ENCODE measurements at places on chromosomes 2 and 18.

DNA sequence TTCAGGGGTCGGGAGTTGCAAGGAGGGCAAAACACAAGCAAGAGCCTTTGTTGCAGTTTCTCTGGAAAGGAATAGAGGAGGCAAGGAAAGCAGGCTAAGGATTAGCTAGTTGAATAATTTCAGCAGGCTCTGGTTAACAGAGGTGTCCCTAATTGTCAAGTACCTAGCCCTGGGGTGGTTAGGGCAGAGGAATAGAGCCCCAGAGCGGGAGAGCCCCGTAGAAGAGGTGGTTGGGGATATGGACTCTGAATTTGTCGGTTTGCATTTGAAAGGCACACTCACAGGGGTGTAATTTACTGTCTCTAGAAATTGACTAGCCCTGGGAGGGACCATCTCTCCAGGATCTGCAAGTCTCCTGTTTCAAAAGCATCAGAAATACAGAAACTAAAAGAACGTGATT is 1030.2 kb downstream of the TMEM182 start:
- DNase-seq: no peak

DNA sequence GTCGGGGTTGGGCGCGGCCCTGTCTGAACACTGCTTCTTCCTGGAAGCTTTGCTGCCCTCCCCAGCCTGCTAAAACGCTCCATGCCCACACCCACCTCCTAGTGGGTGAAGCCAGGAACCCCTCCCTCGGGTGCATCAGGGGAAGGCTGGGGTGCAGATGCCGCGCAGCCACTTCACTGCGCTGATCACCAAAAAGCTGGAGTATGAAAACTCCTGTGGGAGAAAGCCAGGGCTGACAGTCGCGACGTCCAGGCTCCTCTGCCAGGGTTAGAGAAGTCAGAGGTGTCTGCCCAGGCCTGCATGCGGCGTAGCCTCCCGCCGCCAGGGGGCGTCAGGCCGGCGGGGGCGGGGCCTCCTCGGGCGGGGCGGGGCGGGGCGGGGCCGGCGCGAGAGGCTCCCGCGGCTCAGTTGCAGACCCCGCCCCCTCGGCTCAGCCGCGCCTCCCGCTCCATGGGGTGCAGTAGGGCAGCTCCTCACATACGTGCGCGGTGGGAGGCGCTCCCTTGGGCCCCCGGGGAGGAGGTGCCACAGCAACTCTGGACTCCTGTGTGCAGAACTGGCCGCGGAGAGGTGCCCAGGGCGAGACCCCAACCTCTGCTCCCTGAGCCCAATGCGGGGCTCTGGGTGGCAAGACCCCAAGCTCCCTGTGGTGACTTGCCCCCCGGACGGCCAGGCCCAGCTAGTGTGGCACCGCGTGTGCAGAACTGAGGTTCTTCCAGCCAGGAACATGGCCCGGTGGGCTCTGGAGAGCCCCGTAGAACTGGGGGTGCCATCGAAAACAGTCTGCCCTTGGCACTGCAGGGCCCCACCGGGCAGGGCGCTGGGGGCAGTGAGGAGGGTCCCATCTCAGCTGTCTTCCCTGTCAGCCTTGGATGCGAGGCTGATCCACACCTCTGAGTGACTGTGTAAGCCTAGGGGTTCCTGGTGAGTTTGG is 1.8 kb upstream of the RNPEPL1 start:
- peak; percentile 97 for DNase-seq

GRCh38 chr18:70578480-70578879 is 289.6 kb downstream of the SOCS6 start:
- no peak for DNase-seq

DNA sequence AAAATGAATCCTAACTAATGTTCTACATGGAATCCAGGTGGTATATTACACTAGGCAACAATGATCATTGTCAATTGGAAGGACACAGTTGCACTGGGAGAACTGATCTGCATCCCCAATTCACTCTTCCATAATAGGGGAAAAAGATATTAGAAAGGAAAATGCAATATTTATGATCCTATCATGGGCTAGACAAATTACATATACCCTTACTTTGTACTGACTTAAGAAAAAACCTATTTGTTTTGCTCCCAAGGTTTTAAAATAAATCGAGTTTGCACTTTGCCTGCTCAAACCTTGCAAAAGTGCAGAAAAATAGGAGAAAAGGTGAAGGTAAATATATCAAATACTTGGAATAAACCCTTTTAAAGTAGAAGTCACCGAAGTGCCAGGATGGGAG is 11.0 kb upstream of the PAX3 start:
- DNase-seq: no peak

DNA sequence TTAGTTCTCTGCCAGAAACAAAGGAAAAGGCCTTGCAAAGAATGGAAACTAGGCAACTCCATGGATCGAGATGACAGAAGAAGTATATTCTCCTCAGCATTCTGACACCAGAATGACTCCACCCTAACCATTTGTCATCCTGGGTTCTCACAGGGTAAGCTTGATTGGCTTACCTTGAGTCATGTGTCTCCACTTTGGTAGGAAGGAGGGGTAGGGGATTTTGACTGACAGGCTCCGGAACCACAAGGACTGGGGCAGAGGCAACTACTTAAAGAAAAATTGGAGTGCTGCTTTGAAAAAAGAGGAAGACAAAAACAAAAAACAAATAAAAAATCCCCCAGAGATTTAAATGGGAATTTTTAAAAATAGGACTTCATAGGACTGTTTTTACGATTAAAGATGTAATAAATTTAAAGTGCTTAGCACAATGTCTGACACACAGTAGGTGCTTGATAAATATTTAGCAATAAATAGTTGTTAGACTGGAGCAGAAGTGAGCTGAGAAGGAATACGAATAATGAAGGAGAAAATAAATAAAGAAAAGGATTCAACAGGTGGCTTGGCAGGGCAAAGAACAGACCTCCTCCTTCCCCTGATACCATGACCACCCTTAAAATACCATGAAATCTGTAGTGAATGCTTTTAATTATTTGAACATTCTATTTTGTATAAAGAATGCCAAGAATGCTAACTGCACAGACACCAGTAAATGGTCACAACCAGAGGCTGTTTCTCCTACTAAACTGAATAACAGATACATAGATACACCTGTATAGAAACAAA is 230.2 kb downstream of the CDCA7 start:
- no peak for DNase-seq

DNA sequence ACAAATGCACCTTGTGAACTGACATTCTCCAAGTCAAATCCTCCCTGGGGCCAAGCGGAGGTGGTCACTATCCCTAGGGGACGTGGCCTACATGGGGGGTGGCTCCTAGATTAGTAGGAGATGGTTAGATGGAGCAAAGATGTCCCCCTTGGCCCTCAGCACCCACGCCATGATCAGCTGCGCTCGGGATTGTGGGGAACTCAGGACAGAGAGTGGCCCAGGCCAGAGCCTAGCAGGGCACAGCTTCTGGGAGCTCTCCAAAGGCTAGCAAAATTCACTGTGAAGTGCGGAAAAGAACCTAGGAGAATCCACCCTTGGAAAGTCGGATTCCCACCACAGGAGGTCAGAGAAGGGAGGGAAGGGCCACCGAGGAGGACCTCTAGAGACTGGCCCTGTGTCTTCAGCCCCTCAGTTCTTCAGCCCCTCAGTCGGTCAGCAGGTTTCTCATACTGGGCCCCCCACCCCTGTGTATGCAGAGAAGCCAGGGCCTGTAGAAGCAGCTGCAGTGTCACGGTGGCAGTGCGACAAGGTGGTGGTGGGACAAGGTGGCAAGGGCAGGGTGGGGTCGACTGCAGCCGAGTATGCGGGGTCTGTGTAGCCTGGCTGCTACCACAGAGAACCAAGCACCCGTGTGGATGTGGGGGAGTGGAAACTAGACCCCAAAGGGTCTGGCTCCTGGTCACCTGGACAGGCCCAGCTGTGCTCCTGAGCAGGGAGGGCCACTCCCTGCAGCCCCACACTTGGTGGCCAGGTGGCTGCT is 18.4 kb downstream of the GPR55 start:
- DNase-seq: no peak
